ENCODE measurements at places on chromosomes 3 and 15.

GRCh38 chr3:70531063-70531657 is 218.7 kb upstream of the MDFIC2 start:
- DNase-seq = no peak

DNA sequence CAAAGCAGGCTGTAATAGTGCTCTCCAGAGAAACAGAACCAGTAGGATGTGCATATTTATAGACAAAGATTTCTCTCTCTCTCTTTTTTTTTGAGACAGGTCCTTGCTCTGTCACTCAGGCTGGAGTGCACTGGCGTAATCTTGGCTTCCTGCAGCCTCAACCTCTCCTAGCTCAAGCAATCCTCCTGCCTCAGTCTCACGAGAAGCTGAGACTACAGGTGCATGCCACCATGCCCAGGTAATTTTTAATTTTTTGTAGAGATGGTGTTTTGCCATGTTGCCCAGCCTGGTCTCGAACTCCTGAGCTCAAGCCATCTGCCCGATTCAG is 67.1 kb upstream of the CHD2 start:
- no peak for DNase-seq

- DNase-seq = no peak
These were observed 343.5 kb downstream of the EDEM1 start for GRCh38 chr3:5531039-5531438.

GRCh38 chr3:119352034-119352609 is 57.9 kb downstream of the ARHGAP31 start:
- peak; percentile 6 for DNase-seq

- DNase-seq = no peak
These were observed 101.2 kb downstream of the NFKBIZ start for GRCh38 chr3:101950510-101950909.

DNA sequence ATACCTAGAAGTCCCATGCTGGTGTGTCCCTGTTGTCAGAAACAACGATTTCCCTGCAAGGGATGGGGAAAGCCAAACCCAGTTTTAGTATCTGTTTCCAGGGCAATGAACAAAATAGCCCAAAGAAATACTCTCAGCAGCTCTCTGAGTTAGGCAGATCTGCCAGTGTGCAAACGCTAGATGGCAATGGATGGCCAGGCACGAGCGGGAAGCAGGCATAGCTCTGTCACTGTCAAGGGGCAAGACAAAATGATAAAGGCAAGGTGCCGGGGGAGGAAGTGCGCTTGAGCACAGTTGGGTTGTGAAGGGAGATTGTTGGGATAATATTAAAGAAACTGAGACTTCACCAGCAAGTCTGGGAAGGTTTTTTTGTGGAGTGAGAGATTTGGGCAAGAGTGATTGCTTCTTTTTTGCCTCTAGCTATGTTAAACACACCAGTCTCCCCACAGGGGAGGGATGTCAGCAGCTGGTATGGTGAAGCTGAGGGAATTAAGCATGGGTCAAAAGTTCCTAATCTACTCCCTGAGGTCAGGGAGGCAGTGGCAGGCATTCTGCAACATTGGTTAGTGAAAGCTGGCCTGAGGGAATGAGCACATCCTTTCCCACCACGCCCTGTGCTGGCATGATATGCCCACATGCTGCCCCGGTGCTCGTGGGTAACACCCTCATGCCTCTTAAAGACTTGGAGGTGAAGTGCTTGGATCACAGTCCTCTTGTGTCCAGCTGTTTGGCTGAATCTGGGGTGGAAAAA is 117.5 kb downstream of the PDCD6IP start:
- no peak for DNase-seq

DNA sequence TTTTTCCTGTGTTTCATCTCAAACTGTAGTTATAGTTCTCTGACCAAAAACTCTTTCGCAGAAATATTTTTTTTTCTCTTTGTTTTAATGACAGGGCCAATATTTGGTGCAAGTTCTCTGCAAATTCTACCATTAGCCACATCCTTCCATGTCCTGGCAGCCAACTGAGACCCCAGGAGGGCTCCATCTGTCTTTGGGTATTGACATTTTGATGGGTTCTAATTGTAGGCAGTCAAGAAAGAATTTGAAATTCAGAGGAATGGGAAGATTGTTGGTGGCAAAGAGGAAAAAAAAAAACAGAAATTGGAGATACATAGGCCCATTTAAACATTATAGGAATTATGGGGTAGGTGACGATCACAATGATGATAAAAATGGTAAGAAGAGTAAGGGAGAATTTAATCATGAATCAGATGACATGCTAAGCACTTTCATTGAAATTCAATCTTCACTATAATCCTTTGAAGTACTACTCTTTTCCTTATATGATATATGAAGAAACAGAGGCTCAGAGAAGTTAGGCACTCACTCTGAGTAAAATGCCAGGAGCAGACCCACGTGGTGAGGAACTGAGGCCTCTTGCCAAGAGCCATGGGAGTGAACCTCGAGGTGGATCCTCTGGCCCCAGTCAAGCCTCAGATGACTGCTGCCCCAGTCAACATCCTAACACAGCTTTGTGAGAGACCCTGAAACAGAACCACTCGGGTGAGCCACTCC is 151.4 kb downstream of the PDZRN3 start:
- no peak for DNase-seq

GRCh38 chr3:150268426-150269391 is 139.4 kb upstream of the TSC22D2 start:
- no peak for DNase-seq

GRCh38 chr15:101136381-101137268 is 115.2 kb downstream of the CHSY1 start:
- no peak for DNase-seq

DNA sequence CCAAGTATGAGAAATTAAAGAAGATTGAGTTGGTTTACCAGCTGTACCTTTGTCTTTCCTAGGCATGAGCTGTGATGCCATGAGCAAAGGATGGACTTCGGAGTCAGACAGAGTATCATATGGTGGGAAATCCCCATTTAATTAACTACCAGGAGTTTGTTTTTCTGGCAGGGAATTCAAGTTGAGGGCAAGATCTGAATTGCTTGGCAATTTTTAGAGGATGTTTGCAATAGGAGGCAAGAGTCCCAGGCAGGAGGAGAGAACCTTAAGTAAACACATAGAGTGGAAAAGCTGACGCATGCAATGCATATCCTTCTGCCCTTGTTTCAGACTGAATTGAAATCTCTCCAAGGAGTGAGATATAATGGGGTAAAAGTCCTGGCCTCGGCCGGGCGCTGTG is 569.7 kb upstream of the MDFIC2 start:
- DNase-seq = no peak

DNA sequence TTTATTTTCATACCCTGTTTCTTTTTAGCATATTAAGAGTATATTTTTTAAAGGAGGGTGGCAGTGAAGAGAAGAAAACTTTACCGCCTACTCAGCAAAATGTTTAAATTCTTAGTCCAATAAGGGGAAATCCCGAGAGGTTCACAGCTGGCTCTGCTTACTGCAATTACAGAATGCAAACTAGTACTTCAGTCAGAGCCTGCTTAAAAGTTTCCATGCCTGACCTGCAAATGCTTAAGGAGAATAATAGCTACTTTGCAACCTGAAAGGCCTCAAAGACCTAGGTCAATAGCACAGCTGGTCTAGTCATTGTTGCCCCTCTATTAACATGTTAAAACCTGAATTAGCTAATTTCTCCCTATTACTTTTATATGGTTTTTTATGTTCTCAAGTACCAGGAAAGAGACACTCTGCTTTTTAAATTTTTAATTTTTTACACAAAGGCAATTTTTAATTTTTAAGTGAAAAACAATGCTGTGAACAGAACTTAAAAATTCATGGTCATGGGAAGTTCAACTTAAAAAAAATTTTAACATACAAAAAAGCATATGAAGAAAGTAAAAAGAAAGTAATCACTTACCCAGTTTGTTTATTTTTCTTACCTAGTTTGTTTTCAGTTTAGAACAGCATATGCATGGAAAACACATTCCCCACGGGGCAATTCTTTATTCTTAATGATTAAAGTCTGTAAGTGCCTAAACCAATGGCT is 79.2 kb downstream of the P3H2 start:
- no peak for DNase-seq

- DNase-seq = no peak
These were observed 62.1 kb downstream of the CYFIP1 start for GRCh38 chr15:22918056-22918455.

- DNase-seq = no peak
These were observed 41.9 kb upstream of the SPESP1 start for GRCh38 chr15:68888419-68888818.

DNA sequence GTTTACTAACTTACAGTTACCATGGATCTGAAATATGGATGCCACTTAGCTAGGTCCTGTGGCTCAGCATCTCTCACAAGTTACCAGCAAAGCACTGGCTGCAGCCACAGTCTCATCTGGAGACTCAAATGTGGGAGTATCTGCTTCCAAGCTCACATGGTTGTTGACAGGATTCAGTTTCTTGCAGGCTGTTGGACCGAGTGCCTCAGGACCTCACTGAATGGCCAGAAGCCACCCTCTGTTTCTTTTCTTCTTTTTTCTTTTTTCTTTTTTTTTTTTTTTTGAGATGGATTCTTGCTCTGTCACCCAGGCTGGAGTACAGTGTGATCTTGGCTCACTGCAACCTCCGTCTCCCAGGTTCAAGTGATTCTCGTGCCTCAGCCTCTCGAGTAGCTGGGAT is 20.1 kb upstream of the AMOTL2 start:
- no peak for DNase-seq

- DNase-seq = no peak
These were observed 9.1 kb upstream of the NCKIPSD start for GRCh38 chr3:48694610-48695392.

DNA sequence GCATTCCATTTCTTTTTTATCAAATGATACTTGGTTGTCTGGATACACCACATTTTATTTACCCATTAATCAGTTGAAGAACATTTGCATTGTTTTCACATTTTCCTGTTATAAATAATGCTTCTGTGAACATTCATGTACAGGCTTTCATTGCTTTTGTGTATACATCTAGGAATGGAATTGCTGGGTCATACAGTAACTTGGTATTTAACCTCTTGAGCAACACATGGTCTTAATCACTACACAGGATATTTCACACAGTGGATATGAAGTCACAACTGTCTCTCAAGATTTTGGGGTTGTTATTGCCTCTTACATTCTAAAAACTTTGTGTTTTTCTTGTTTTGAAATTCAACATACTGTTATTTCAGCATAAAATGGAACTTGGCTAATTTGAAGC is 48.2 kb downstream of the C3orf85 start:
- DNase-seq = no peak

DNA sequence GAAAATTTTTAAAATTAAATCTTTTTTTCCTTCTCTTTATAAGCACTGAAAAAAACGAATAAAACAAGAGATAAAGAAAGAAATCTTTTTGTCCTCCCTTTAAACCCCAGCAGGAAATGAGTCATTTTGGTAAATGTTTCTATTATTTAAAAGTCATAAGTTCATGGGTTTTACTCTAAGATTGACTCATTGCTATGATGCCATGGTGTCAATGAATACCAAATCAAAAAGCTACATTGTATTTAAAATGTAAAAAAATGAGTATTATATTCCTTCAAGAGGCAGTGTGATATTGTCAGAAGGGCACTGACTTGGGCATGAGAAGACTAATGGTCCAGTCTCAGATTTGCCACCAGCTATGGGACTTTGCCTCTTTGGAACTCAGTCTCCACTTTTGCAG is 303.4 kb upstream of the DNAJC19 start:
- DNase-seq = no peak

- DNase-seq = no peak
These were observed 154.5 kb upstream of the TBL1XR1 start for GRCh38 chr3:177351757-177352158.

DNA sequence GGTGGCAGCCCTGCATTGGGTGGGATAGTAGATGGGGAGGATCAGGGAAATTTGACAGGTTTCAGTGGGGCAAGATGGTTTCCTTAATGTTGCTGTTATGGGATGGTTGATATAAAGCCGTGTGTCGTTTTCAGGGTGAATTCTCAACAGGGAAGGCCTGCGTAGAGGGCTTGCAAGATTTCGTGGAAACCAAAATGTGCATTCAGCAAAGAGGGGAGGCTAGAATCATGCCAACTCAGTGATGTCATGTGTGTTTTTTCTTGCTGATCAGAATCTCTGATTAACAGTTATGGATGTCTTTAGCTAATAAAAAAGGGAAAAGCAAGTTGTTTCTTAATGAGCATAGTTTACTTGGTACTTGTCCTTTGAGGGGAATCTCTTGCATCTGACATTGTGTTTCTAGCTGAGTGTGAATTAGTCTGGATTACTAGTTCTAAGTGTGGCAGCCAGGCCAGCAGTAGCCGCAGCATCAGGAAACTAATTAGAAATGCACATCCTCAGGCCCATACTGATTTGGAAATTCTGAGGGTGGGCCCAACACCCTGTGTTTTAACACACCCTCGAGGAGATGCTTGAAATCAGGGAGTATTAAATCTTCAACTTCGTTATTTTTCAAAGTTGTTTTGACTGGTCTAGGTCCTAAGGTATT is 24.8 kb downstream of the MRAS start:
- no peak for DNase-seq
